ENCODE measurements at places on chromosomes 4 and X.
A peak's percentile ranks its signal among the peaks of the same experiment; 100 is the strongest.

DNA sequence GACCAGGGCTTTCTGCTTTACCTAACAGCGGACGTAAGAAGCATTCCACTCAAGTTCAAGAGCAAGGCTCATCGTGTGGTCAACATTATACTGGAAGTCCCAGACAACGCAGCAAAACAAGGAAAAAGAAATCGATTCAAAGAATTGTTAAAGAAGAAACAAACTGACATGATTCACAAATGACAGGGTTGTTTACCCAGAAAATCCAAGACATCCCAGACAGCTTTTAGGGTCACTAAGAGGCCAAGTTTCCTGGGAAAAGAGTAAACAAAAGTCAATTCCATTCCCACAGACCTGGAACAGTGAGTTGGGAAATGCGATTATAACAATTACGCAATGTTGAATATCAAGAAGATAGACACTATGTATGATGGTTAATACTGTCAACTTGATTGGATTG is 21.5 kb upstream of the HTRA3 start:
- DNase-seq: no peak

DNA sequence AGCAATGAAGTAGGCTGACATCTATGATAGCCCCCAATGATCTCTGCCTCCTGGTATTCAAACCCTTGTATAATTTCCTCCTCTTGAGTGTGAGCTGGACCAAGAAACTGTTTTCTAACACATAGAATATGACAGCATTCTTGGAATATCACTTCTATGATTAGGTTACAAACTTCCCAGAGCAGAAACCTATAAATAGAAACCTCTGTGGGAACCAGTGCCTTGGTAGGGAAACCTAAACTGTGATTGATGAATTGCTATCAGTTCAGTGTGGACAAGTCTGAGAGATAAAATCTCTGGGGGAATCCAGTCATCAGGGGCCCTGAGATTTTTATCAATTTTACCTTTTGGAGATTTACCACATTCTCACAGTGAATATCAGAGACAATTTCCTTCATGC is 756.5 kb upstream of the AGA start:
- no peak for DNase-seq

GRCh38 chrX:17736478-17736855 is 826 bp upstream of the SCML1 start:
- DNase-seq: no peak

GRCh38 chrX:43562372-43562771 is 93.7 kb upstream of the MAOA start:
- no peak for DNase-seq

DNA sequence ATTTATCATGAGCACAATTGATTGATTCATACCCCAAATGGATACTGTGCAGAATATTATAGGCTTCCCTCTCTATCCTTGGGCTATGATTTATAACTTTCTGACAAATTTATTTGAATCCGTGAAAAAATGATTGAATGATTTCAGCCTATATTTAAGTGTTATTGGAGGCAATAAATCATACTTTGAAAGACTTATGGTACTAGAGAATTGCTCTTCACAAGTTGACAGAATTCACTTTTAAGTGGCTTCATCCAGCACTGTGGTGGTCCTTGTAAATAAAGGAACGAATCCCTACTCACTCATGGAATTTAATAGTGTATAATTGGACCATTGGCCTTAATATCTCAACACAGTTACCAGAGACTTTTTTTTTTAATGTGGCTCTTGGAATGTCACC is 174.8 kb upstream of the TLL1 start:
- no peak for DNase-seq

DNA sequence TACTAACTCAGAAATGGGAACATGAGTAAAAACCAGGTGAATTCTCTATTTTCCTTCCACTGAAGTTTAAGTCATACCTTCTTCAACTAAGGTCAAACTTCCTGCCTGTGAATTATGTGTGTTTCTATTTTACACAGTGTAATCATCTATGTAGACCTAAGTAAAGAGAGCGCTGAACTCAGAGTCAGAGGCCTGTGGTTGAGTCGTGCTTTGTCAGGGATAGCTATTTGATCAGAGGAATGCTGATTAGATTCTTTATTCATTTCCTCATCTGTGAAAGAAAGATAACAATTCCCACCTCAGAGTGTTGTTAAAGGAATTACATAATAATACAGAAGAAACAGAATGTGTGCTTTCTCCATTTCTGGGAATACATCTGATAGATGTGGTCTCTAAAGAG is 654.1 kb downstream of the STIM2 start:
- no peak for DNase-seq

DNA sequence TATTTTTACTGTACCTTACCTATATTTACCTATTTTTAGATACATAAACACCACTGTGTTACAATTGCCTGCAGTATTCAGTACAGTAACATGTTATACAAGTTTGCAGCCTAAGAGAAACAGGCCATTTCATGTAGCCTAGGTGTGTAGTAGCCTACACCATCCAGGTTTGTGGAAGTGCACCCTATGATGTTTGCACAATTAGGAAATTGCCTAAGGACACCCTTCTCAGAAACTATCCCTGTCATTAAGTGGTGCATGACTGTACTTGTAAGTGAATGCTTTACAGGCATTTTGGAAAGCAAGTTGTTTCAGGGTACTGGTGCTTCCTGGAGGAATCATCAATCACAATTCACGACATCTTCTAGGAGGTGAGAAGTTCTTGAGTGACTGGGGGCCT is 991.8 kb upstream of the SLIT2 start:
- DNase-seq: no peak

GRCh38 chrX:118208481-118208880 is 91.9 kb upstream of the KLHL13 start:
- DNase-seq: no peak

DNA sequence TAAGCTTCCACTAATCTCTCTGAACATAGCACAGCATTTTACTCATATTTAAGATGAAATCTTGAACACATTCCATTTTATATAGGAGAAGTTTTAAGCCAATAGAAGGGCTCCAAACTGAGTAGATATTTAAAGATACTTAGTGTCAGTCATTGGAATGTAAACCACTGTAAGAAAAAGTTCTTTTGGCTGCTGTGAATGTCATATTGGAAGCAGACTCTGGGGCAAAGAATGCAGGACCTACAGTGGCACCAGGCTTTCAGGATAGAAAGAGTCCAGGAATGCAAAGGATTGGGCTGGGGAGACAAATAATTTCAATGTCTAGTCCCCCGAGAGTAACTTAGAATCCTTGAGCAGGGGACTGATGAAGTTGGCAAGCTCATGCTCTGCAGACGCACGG is 1047.7 kb downstream of the STIM2 start:
- no peak for DNase-seq

DNA sequence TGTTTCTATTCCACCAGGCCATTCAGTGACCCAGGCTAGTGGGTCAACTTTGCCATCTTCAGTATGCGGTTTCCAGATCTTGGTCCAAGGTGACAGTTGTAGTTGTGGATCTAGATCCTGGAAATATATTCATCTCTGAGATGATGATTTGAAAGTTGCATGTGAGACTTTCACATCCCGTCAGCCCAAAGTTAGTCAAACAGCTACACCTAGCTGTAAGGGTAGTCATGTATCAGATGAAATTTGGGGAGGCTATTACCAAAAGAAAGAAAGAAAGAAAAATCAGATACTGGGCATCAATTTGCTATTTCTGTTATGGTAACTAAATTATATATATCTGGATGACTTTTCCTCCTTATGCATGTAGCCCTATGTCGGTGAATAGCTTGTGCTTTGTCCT is 259.4 kb upstream of the ARX start:
- no peak for DNase-seq

GRCh38 chr4:44145868-44146267 is 302.7 kb downstream of the KCTD8 start:
- no peak for DNase-seq

GRCh38 chr4:156534205-156534604 is 437.4 kb downstream of the PDGFC start:
- no peak for DNase-seq

DNA sequence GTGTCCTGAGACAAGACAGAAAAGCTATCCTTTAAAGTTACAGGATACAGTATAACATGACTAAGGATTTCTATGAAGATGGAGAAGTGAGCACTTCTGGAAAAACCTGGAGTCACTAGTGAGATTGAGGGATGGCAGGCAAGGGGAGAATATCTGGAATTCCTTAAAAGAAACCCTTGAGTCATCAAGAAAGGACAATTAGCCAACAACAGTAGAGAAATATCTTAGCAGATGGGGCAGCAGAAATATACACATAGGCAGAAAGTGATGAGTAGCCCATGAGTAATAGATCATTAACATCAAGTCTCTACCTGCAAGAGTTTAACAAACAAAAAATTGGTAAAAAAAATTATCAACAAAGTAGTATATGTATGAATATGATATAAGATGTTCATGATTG is 858.8 kb upstream of the FRG1 start:
- DNase-seq: no peak

DNA sequence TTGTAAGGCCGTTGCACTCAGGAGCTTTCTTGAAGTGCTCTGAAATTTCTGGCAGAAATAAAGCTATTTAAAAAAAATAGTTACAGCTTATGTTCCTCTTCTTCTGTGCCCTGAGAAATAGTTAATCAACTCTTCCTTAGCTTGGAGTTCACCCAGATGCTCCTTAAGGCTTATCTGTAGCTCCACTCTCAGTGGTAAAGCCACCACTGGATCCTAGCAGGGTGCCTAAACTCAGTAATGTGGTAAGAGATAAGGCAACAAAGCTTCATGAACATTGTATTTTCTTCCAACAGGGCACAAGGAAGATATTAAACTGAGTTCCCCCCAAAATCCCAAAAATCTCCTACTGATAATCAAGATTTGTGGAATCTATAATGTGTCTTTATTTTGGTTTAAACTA is 299.5 kb downstream of the MAPK10 start:
- DNase-seq: no peak

DNA sequence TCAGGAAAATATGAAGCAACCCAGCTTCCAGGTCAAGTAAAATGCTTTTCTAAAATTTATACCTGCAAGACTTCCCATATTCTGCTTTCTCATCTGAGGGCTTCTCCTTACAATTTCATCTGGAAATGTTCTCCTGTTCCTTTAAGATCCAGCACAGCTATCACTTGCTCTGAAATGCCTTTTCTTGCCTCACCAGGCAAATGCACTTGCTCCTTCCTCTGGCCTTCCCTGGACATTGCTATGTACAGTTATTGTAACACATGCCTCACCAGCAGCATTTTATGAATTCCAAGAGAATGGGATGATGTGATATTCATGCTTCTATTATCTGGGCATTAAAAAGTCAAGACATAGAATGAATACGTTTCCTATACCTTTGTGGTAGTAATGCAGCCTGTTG is 842.1 kb upstream of the INTU start:
- no peak for DNase-seq

DNA sequence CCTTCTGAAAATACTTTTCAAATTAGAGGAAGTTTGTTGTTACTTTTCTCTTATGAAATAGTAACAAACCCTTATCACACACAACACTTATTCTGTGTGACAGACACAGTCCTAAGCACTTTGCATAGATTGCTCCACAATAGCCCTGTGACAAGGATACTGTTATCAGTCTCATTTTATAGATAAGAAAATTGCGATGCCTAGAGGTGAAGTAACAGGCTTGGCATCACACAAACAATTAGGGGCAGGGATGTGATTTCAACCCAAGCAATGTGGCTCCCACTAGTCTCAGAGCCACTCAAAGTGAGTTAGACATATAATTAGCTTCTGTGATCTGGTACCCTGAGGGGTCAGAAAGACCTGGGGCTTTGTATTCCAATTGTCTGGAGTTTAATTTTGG is 339.9 kb downstream of the FBXO8 start:
- DNase-seq: no peak

DNA sequence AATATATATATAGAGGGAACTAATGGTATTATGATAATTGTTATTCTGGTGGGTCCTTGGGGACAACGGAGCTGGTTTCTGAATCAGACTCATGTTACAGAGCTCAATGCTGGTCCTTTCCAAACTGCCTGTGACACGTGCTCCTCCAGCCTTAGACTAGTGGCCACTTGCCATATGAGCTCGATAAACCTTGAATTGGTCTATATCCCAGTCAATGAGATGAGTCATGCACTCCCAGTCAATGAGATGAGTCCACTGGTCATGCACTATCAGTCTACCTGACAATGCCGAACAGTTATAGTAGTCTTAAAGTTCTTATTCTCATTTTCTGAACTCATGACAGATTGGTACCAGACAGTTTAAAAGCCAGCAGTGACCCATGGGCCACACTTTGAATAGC is 325.2 kb downstream of the LDB2 start:
- DNase-seq: peak; percentile 49

DNA sequence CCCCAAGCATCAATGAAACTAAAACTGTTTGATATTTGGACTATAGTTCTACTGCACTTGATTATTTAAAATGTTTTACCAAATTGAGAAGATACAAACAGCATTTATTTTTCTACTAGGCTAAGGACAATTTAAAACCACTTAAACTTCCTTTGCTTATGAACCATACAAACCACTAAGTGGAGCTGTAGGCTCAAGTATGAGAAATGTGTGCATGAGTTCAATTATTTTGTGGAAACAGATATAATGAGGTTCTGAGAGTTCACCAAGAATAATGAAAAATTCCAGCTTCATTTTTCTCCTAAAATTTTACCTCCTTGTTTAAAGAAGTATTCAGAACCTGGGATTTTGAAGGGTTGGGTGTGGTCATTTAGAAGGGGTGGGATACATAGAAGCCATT is 63.1 kb downstream of the SERPINA7 start:
- DNase-seq: no peak

DNA sequence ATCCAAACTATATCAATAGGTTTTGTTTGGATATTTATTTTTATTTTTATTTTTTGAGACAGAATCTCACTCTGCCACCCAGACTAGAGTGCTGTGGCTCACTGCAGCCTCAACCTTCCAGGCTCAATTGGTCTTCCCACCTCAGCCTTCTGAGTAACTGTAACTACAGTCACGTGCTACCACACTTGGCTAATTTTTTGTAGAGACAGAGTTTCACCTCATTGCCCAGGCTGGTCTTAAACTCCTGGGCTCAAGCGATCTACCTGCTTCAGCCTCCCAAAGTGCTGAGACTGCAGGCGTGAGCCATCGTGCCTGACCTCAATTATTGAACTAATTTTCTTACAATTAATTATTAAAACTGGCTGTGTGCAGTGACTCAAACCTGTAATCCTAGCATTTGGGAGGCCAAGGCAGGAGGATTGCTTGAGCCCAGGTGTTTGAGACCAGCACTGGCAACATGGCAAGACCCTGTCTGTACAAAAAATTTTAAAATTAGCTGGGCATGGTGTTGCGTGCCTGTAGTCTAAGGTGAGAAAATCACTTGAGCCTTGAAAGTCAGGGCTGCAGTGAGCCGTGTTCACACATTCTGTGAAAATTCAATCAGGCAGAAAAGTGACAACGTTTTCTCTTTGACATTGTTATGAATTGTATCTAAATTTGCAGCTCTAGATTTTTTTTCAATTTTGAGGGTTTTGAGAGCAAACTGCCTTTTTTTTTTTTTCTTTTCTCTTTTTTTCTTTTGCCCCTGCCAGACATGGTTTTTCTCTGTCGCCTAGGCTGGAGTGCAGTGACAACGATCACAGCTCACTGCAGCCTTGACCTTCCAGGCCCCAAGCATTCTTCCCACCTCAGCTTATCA is 66.0 kb downstream of the UBE2K start:
- no peak for DNase-seq

Measured in MG63 (cell line).